ENCODE measurements at places on chromosomes 11 and 22. TPM values are rescaled to one million over a fixed set of nuclear protein-coding genes. Genes with fewer than 3 reads are reported as not detected.

The PLA2G6 gene
- 46.0 TPM for total RNA-seq

GRCh38 chr11:76270389-76270788 is 64.1 kb upstream of the WNT11 start:
- peak; percentile 60 for DNase-seq

- no peak for DNase-seq
Observed at GRCh38 chr11:130181295-130182272, 22.0 kb downstream of the ST14 start.

- DNase-seq = no peak
Observed at GRCh38 chr22:46021577-46021976, 44.6 kb upstream of the WNT7B start.

GRCh38 chr22:29109822-29110221 is 37.0 kb downstream of the KREMEN1 start:
- no peak for DNase-seq

The PKP3 gene
- total RNA-seq = 681 TPM

DNA sequence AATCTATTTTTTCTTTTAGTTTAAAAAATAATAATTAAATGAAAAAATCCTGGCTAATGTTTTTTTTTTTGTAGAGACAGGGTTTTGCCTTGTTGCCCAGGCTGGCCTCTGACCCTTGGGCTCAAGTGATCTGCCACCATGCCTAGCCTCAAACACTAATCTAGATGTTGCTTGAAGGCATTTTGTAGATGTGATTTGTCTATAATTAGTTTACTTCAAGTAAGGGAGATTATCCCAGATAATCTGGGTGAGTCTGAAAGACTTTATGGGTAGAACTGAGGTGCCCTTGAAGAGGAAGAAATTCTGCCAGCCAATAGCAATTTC is 38.6 kb upstream of the RBFOX2 start:
- DNase-seq = no peak

DNA sequence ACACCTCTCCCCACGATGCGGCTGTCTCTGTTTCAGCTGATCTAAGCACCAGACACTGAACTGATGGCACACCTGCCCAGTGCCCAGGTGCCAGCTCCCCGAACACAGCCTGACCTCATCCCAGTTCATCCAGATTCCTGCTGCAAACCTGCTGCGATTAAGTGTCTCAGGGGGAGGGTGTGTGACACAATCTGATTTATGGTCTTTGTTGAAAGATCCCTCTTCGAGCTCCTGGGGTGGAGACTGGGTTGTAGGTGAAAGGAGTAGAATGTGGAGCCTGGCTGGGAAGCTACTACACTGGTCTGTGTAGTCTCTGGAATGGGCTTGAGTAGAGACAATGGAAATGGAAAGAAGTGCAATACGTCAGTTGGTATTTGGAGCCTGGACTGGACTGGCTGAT is 390.3 kb downstream of the SHANK2 start:
- no peak for DNase-seq

The C22orf31 gene
- total RNA-seq = not detected

The RCOR2 gene
- total RNA-seq = not detected

DNA sequence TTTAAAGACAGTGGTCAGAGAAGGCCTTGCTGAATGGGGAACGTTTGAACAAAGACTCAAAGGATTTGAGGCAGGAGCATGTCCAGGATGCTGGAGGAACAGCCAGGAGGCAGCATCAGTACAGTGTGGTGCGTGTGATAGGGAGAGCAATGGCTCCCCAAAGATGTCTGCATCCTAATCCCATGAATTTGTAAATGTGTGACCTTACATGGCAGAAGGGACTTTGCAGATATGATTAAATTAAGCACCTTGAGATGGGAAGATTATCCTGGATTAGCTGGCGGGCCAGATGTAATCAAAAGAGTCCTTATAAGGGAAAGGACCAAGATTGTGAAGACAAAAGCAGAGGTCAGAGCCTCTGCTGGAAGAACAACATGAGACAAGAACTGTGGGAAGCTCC is 24.6 kb upstream of the FAT3 start:
- no peak for DNase-seq

GRCh38 chr11:30277176-30277575 is 45.7 kb upstream of the ARL14EP start:
- no peak for DNase-seq

The EFCAB6 gene
- total RNA-seq = 4.2 TPM

GRCh38 chr11:134518616-134519389 is 106.8 kb upstream of the B3GAT1 start:
- DNase-seq = no peak

GRCh38 chr11:133545199-133545803 is 13.0 kb upstream of the OPCML start:
- DNase-seq = no peak

DNA sequence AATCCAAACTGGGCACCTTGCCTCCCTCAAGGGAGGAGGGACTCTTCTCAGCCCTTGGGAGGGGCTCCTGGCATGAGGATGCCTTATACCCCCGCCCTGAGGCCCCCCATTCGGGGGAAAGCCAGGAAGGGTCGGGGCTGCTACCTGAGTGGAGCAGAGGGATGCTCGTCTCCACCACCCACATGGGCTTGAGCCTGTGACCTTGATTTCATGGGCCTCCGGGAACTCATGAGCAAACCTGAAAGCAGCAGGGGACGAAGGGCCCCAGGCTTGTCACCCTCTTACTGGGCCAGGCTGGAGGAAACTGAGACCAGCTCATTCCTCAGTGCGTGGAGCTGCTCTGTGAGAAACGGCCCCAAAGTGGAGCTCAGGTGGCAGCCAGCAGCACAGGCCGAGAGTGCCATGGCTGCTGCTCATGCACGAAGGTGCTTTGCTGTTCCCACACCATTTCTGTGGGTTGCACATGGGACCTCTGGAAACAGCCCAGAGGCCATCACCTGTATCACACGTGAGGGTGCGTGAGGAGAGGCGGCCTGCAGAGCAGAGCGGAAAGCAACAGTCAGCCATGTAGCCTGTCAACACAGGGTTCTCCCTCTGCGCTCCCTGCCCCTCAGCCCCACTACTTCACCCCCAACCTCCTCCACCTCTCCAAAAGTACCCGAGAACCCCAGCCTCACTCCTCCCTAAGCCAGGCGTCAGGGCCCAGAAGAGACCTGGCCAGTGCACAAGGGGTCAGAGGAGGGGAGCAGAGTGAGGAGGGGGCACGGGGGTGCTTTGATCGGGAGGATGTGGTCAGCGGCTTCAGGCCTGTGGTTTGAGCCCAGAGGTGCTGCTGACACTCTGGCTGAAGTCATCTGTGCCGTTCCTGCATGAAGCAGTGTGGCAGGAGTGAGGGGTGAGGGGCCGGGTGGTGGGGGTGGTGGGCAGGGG is 14.1 kb upstream of the IL2RB start:
- no peak for DNase-seq

DNA sequence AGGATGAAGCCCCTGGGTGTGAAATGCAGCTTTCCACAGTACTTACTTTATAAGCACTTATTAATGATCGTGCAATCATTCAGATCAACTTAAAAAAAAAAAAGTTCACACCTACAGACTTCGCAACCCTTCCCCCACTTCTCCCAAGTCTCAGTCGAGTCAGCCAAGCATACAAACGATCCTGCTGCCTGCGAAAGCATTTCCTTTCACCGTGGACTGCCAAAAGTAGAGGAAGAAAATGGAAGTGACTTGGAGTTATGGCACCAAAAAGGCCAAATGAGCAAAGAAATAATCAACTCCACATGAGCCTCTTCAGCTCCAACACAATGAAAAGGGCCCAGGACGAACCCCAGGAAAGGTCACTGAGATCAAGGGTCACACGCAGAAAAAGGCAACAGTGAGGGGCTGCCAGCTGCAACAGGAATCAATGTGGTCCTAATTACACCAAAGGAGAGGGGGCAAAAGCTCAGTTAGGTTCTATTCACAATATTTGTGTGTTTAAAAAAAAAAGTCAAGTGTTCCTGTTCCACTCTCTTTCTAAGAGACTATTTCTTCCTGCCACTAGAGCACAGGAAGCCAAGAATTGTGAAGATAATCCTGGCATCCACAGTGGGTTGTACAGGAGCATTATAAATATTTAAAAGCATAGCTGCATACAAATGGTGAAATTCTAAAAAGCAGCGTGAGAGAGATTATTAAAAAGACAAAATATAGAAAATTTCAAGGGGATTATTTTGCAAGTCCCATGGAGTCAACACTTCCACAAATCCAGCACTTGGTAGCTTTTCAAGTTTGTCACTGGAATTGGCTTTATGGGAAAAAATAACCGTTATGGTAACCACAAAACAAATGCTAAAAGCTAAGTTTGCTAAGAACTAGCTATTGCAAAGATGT is 28.4 kb downstream of the CDON start:
- DNase-seq = no peak

The CRKL gene
- total RNA-seq = 54.3 TPM

GRCh38 chr11:2587132-2587930 is 112.5 kb downstream of the KCNQ1OT1 start:
- DNase-seq = no peak

DNA sequence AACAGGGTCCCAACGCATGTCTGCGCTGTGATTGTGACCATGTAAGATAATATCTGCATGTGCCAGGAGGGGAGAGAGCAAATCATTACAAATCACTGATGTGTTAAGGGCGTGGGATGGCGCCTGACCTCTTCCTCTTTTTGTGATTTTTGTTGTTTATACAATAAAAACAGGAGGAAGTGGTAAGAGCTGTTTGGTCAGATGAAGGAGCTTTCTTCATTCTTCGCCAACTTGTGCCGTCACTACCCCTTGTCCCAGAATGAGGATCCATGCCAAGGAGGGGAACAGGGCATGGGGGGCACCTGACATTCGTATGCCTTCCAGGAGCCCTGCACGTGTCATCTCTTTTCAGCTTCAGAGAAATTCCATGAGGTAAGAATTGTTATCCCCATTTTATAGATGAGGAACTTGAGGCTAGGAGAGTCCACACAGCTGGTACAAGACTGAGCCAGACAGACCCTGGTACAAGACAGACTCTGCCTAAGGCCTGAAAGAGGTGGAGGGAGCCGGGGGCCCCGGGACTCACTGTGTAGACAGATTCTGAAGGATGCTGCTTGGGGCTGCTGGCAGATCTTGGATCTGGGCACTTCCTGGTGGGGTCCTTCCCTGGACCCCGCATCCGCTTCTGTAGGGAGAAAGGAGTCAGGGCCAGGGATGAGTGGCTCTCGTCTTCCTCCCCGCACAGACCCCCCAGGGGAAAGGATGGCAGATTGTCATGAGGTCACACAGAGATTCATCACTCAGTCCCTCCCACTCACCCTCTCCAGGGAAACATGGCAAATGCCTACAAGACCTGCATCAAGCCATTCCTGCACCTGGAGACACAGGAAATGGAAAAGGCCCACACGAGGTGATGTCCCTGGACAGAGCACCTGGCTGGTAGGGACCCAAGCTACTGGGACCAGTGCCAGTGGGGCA is 34.6 kb downstream of the NFAM1 start:
- DNase-seq = no peak

DNA sequence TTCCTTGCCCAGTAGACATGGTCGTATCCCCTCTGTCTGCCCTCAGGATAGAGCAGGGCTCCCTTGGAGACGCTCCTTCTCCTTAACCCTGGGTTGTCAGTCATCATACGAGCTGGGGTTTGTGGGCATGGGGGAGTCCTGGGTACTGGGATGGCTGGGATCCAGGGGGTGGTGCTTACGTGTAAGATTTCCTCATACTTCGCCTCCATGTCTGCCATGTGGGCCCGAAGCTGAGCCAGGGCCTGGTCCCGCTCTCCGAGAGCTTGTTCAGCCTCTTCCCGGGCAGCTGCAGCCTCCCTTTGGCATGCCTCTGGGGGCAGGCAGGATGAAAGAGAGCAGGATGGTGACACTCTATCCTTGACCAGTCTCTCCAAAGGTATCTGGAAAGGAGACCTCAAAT is 5.3 kb downstream of the NHERF4 start:
- DNase-seq = no peak

- no peak for DNase-seq
Observed at GRCh38 chr22:24393012-24393559, 34.3 kb upstream of the ADORA2A start.

GRCh38 chr22:40313007-40313406 is 33.3 kb upstream of the ADSL start:
- no peak for DNase-seq

DNA sequence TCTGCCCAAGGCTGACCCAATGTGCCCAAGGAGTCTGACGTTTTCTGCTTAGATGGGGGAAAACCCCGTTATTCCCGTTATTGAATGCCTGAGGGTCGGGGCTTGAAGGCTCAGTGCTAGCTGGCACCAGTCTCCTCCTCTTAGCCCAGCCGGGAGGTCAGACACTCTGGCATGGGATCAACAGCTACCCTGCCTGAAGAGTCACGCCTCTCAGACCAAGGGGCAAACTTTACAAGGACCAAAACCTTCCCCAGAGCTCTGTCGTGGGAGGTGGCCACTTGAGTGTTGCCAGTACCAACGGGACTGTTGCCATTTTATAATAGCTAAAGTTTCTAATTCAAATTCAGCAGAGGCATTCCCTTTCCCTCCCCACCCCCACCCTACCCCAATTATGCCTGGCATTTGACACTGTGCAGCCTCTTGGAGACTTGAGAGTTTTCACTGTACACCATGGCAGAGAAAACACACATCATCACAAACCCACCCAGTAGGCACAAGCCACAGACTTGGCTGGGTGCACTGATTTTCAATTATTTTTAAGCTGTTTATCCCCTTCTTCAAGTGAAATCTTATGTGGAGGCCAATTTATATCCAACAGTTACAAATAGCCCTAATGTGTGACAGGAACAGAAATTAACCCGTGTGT is 137.5 kb upstream of the SYT13 start:
- no peak for DNase-seq

The ANO5 gene
- 0.51 TPM for total RNA-seq

The AIFM3 gene
- total RNA-seq = not detected

The TRMT2A gene
- 46.7 TPM for total RNA-seq

The HBB gene
- 7.8 TPM for total RNA-seq

- peak; percentile 59 for DNase-seq
Observed at GRCh38 chr22:32333141-32333768, 24.4 kb upstream of the RFPL3 start.

- DNase-seq = no peak
Observed at GRCh38 chr11:126945319-126945718, 55.3 kb downstream of the KIRREL3 start.

The CABP4 gene
- not detected for total RNA-seq

The OR5B3 gene
- not detected for total RNA-seq

DNA sequence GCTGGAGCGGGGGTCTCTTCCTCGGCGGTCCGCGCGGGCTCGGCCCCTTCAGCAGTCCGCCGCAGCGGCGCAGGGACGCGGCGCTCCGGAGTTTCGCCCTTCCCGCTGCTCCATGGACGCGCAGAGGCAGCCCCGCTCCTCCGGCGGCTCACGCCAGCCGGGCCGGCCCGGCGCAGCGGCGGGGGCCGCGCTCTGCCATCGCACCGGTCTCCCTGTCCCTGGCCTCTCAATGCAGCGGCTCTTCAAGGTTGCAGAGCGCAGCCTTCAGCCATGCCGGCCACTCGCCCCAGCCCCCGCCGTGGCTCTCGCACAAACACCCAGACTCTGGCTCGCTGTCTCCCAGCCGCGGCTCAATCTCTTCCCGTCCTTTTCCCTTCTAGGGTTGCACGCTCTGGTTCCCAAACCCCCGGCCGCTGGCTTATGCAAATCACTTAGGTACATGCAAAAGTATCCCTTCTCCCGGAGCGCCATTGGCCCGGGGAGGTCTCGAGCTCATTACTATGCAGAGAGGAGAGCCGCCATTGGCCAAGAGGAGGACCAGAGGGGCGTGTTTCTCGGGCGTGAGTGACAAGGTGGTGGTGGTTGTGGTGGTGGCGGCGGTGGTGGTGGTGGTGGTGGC is at the start of gene LGR4:
Gene LGR4 (minus strand): TSS at position 393 of the 619 bp plus-strand sequence. CDS start 488 bp downstream, outside the sequence.
- peak; percentile 98 for DNase-seq
